ENCODE measurements at places on chromosomes 1 and 21. TPM values are rescaled to one million over a fixed set of nuclear protein-coding genes. Genes with fewer than 3 reads are reported as not detected.

- DNase-seq: no peak
Observed at GRCh38 chr1:173900427-173900826, 16.7 kb downstream of the SERPINC1 start.

DNA sequence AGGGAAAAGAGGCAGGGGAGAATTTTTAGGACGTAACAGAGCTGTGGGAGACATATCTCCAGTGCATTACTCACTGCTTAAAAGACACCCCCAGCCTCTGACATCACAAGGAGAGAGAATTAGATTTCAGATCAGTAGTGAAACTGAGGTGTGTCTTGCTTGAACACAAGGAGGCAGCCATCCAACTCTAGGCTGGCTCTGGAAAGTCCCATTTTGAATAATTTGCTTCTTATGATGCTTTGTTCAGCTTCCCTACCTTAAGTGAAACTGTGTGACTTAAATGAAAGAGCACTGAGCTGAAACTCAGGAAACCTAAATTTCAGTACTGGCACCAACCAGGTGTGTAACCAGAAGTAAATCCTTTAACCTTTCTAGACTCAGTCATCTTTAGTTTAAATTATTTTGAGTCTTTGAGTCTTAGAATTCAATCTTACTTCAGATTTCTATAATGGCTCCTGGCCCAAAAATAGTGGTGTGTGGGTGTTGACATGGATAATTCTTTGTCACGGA is 251.6 kb upstream of the SGIP1 start:
- no peak for DNase-seq

- DNase-seq: no peak
Observed at GRCh38 chr1:230105754-230106625, 39.0 kb downstream of the GALNT2 start.

GRCh38 chr1:193438312-193438711 is 251.9 kb upstream of the B3GALT2 start:
- DNase-seq: no peak

DNA sequence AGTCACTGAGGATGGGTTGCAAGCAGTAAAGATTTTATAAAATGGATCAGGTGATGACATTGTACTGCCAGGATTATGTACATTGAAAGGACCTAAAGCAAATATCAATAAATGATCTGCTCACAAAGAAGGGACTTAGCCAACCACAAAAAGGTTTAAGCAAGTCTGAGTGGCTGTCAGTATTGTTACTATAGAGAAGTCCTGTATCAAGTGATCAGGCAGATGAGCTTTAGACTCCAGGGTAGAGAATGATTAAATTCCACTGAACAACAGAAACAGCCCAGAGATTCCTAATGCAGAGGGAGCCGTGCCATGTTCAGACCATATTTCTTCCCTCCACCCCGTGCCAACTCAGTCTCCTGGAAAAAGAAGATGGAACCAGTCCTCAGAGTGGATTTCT is 138.9 kb downstream of the SETD4 start:
- no peak for DNase-seq

DNA sequence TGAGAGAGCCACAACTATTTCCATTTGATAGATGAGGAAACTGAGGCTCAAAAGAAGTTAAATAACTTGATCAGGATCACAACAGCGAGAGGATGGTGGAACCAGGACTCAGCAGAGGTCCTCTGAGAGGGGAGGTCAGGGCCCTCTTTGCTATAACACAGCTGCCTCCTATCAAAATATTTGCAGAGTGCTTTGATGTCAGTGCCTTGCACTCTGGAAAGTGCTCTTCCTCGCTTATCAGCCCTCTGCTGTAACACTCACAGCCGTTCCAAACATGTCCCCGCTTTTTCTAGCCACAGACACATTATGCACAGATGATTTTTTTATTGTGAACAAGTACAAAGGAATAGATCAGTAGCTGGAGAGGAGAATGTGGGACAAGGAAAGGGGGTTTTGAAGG is 71.8 kb upstream of the ARHGAP29 start:
- no peak for DNase-seq

- no peak for DNase-seq
Observed at GRCh38 chr1:216935901-216936300, 212.7 kb upstream of the ESRRG start.

GRCh38 chr1:30761381-30762151 is 4.0 kb upstream of the LAPTM5 start:
- no peak for DNase-seq

DNA sequence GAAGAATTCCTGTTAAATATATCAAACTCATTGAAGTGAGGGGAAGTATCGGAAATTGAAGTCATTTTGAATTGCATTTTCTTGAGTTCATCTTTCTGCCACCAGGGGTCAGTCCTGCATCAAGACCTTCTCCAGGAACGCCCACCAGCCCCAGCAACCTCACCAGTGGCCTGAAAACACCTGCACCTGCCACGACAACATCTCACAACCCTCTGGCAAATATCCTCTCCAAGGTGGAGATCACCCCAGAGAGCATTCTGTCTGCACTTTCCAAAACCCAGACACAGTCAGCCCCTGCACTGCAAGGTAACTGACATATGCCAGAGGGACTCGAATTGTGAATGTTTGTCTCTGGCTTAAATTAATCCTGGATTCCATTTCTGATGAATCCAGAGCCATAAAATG is 22.8 kb upstream of the TARS2 start:
- DNase-seq: no peak

DNA sequence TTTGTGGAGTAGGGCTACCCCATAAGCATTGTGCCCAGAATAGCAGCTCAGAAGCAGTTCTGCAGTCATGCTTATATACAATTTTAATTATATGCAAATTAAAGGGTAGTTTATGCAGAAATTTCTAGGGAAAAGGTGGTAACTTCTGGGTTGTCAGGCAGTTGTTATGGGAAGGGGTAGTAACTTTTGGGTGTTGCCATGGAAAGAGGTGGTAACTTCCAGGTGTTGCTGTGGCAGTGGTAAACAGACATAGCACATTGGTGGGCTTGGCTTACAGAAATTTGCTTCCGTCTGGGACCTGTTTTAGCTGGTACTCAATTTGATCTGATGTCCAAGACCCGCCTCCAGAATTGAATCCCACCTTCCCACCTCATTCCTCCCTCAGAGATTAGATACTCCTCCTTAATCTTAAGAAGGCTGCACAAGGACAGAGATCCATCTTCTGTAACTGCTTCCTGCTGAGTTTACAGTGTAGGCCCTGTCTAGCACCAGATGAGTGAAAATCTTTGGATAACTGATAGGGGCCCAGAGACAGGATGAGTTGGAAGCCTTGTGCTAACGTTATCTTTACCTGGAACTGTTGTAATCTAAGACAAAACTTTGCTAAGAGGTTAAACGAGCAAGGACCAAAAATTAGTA is 26.7 kb downstream of the SUCO start:
- DNase-seq: no peak

DNA sequence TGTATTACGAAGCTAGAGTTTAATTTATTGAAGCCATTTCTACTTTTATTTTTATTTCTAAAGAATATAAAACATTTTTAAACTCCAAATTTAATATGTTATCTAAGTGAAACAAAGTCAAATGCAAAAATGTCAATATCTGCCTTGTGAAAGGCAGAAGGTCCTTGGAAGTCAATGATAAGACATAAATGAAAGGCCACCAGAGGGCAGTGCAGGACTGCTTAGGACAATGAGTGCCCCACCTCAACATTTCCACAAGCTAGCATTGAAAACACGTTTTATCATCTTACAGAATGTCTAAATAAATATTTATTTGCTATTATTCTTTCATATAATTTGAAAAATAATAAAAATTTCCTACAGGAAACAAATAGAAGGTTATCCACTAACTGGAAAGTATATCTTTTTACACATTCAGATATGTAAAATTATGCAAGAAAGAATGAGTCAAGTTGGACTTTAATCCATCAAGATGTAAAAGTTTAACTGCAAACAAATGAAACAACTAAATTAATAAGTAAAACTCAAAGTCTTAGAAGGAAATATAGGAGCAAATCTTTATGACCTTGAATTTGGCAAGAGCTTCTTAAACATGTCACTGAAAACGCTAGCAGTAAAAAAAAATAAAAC is 140.1 kb upstream of the FMN2 start:
- DNase-seq: peak; percentile 57

- no peak for DNase-seq
Observed at GRCh38 chr1:61520401-61520800, 204.5 kb downstream of the TM2D1 start.

GRCh38 chr1:44650159-44650831 is 24.0 kb downstream of the TMEM53 start:
- no peak for DNase-seq

GRCh38 chr1:157519451-157519850 is 32.9 kb downstream of the FCRL5 start:
- DNase-seq: no peak

DNA sequence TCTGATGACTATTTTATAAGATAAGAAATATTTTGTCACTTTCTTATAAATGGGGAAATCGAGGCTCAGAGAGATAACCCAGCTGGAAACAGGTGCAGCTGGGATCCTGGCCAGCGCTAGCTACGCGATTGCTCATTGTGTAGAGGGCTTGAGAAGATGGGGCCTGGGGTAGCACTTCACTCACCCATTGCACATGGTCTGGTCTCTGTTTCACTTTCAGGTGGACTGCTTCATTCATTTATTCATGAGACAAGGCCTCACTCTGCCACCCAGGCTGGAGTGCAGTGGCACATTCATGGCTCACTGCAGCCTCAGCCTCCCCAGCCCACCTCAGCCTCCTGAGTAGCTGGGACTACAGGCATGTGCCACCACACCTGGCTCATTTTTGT is 23.8 kb downstream of the UBE4B start:
- no peak for DNase-seq

DNA sequence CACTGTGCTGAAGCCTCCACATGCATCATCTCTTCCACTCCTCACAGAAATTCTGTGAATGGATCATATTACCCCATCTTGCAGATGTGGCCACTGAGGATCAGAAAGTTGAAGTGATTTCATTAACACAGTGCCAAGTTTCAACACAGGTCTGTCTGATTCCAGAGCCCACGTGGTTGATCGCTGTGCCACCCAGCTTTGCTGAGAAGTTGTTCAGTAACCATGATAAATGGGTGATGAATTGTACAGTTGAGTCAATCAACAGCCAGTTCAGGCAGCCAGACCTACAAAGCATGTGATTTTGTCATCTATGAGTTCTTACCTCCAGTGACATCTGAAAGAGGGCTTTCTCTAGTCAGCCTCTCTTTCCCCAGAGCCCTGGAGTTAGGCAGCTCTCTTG is 61.8 kb upstream of the GRHL3 start:
- no peak for DNase-seq

GRCh38 chr1:103576065-103576464 is 4.7 kb downstream of the AMY2B start:
- no peak for DNase-seq

- DNase-seq: no peak
Observed at GRCh38 chr1:42017259-42017658, 98.5 kb upstream of the HIVEP3 start.

DNA sequence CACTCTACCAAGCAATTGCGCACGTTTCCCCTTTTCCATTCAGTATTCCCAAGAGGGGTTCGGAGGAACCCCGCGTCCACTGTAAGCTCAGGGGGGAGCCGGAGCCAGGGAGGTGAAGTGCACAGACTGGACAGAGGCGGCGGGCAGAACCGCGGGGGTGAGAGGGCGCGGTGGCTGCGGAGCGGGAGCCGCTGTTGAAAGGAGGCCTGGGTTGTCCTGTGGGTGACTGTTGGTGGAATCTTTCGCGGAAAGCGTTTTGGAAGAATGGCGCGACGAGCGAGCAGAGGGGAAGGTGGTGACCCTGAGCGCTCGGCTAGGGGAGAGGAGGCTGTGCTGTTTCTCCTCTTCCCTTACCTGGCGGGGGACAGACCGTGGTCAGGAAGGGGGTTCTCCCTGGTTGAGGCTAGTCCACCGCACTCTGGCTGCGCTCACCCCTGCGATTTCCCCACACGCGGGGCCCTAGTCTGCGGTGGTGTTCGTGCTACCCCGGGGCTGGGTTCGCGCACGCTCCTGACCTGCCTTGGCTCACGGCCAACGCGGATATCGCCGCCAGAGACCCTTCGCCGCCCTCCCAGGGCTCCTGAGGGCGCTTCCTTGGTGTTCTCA is 92.8 kb downstream of the PRKAB2 start:
- no peak for DNase-seq

Gene TRIM63
- 0.85 TPM for polyA plus RNA-seq

Gene ITLN2
- polyA plus RNA-seq: not detected

Gene MTMR11
- polyA plus RNA-seq: 36.6 TPM

Gene ACBD6
- 75.3 TPM for polyA plus RNA-seq

Gene RAB42
- 2.5 TPM for polyA plus RNA-seq
